ENCODE measurements at places on chromosomes 5 and 9.

DNA sequence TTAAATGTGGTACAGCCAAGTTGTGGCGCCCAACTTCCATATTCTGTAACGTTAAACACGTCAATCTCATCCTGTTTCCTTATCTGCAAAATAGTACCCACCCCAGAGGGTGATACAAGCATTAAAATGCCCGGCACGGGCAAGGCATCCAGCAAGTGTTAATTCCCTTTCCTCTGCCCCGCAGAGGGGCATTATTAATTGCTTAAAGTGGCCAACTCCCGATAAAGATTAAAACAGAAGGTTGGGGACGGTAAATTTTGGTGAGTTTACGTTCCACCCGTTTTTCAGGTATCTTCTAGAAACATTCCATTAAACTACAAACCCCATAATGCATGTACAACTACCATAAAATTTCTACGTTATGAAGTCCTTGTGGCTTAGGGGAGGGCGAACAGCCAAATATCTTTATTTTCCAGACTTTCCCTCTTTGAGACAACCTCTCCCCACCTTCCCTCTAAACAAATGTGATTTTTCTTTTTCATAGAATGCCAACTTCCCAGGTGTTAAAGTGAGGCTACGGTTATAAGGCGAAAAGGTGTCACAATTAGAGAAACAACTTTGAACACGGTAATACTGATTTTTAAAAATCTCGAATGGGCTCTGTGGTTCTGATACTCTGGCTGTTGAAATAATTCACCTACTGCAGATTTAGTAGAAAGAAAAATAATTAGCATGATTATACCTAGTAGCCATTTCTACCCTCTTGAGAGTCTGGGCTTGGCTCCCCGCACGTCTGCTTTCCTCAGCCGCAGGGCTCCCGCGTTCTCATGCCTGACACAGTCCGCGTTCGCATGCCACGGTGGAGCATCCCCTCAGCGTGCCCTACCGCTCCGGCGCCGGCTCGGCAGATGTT is 1.2 kb upstream of the GPBP1 start:
- DNase-seq, result no peak

- peak; percentile 79 for DNase-seq
Measured at GRCh38 chr9:106738109-106738508, 124.9 kb upstream of the ZNF462 start.

GRCh38 chr5:157143127-157143971 is 684 bp upstream of the MED7 start:
- peak; percentile 53 for DNase-seq

GRCh38 chr5:160118349-160119141 is 705 bp downstream of the PWWP2A start:
- peak; percentile 35 for DNase-seq

- no peak for DNase-seq
Measured at GRCh38 chr5:377326-377981, 55.9 kb downstream of the AHRR start.

DNA sequence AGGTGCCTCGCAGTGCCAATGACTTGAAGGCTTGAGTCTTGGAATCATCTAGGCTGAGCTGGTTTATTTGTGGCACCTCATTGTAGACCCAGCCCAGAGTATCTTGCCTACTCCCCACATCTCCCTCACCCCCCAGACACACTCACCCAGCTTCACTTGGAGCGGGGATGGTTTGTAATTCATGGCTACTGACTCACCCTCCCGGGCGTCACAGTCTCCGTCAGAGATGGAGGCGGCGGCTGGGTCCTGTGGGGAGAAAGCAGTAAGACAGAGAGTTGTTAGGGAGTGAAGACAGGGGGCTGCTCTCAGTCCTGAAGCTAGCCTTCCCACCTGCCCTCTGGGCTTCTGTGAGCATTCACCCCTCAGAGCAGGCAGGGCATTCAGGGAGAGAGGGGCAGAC is 29.0 kb upstream of the MYORG start:
- no peak for DNase-seq

DNA sequence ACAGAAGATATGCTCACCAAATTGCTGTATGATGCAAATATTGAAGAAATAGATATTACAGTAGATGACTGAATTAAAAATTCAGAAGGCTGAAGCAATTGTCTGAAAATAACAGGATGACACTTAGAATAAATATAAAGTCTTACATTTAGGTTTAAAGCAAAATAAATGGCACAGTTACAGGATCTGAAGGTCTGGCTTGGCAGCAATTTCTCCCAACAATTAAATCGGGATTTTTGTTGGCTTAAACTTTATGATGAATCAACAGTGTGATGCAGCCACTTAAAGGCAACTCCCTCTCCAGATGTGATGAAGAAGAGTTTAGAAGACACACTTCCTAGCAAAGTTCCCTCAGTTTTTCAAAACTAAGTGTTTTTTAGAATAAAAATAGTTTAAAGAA is 80.5 kb downstream of the NREP start:
- DNase-seq, result no peak

DNA sequence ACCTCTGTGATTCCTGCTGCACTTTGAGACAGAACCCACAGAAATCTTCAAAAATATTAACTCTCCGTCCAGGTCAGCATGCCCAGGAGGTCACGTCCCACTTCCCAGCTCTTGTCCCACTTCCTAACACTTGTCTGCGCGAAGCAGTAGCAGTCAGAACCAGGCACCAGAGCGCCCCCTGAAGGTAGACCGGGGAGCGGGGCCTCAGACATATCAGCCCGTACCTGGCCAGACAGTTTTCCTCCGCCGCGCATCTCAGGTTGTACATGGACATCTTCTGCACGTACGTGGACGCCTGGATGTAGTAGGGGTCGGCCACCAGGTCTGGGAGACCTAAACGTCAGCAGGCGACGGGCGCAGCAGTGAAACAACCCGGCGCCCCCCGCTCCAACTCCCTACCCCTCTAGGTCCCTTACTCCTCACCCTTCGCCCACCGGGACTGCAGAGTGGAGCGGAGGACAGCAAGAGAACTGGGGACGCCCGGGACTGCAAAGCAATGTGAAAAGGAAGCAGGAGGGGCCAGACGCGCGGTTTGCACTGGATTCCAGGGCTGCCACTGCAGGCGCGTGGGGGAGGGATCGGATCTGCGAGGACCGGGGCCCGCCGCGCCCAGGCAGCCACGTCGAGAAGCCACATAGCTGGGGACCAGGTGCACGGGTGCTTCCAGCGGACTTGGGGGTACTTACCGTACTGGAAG is 1.2 kb downstream of the LOX start:
- no peak for DNase-seq

- no peak for DNase-seq
Measured at GRCh38 chr5:127846884-127847283, 143.7 kb downstream of the CCDC192 start.

- no peak for DNase-seq
Measured at GRCh38 chr5:59275510-59276324, 617.8 kb downstream of the PDE4D start.

GRCh38 chr5:103589357-103589756 is 26.8 kb upstream of the NUDT12 start:
- DNase-seq, result no peak

DNA sequence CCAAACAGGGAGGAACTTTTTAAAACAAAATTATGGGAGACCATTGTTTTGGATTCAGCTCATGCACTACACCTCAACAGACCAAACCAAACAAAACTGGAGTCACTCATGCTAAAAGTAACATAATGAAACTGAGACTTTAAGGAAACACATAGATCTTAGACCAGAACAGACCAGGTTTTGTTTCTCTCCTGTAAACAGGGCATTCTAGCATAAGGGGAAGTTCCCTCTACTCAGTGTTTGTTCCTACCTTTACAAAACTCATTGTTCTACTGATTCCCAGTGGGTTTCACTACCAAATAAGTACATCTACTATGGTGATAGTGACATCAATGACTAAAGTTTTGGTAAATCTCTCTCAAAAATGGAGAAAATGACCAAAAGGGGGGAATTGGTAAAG is 1103.6 kb upstream of the EDIL3 start:
- no peak for DNase-seq

DNA sequence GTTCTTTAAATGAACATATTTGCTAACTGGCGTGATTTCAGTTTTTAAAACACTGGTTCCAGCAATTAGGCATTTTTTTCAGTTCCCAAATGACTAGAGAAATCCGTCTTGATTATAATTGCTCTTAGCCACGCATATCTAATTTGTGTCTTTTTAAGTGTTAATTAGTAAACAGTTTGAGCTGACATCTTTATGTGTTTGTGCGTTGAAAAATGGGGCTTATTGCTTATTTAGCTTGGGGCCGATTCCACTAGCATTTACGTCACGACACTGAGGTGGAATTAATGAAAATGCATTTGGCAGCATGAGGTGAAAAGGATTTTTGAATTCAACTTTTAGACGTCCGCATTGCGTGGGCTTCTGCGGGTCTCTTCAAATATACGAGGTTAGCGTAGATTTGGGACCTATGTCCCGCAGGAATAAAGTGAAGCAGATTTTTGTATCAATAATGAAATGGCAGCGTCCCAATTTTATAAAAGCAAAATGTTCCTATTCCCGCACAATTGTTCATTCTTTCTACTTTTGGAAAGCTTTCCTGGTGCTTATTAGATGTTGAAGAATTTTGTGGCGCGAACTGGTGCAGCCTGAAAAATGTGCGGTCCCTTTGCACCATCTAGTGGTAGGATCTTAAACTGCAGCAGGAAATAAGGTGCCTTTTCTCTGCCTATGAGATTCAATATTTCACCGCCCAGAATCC is 122.7 kb upstream of the LMX1B start:
- DNase-seq, result peak; percentile 47

- DNase-seq, result no peak
Measured at GRCh38 chr9:128391956-128392301, 20.8 kb downstream of the URM1 start.

DNA sequence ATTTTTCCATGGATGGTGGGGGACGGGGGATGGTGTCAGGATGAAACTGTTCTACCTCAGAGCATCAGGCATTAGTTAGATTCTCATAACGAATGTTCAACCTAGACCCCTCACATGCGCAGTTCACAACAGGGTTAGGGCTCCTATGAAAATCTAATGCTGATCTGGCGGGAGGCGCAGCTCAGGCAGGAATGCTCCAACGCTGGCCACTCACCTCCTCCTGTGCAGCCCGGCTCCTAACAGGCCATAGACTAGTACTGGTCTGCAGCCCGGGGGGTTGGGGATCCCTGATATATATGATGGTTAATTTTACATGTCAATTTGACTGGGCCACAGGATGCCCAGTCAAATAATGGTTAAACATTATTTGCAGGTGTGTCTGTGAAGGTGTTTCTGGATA is 199.0 kb upstream of the NR4A3 start:
- DNase-seq, result no peak

- no peak for DNase-seq
Measured at GRCh38 chr5:17678751-17679324, 44.6 kb downstream of the TAF11L14 start.

GRCh38 chr9:18821788-18822187 is 211.2 kb downstream of the SAXO1 start:
- no peak for DNase-seq

DNA sequence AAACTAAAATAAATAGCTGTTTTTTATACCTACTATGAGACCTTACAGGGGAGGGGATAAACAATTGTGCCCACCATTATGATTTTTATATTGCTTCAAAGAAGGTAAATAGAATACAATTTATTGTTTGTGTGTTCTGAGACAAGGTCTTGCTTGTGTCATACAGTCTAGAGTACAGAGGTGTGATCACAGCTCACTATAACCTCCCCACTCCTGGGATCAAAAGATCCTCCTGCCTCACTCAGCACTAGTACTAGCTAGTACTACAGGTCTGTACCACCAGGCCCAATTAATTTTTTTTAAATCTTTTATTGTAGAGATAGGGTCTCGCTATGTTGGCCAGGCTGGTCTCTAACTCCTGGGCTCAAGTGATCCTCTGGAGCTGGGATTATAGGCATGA is 11.3 kb downstream of the TLE1 start:
- no peak for DNase-seq

GRCh38 chr5:86858442-86858841 is 240.7 kb downstream of the COX7C start:
- DNase-seq, result no peak

DNA sequence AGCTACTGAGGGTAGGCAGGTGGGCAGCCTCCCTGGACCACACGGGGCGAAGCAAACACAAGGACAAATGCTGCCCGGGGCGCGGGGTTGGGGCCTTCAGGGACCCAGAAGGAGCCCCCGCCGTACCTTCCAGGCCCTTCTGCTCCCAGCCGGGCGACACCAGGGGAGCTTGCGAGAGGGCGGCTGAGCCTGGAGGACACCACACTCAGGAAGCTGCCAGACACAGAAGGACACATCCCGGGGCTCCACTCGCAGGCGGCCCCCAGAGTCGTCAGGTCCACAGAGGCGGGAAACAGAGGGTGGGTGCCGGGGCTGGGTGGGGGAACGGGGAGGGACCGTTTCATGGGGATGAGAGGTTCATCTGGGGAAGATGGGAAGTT is 58.5 kb upstream of the UBAC1 start:
- no peak for DNase-seq

DNA sequence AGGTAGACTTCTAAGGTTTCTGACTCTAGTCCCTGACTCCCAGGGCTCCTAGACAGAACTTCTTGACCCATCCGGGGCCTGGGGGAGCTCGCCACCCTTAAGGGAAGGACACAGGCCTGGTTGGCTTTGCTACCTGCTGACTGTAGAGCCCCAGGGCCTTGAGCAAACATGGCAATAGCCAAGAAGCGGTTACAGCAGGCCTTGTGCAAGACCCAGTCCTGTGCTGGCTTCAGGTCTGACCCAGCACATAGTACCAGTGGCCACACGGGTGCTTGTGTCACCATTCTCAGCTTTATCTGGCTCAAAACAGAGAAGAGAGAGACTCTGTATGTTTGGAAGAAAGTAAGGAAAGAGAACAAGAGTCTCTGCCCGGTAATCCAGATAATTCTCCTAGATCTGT is 41.8 kb downstream of the AP3B1 start:
- DNase-seq, result no peak

- DNase-seq, result no peak
Measured at GRCh38 chr9:35771534-35771933, 17.5 kb upstream of the MSMP start.

DNA sequence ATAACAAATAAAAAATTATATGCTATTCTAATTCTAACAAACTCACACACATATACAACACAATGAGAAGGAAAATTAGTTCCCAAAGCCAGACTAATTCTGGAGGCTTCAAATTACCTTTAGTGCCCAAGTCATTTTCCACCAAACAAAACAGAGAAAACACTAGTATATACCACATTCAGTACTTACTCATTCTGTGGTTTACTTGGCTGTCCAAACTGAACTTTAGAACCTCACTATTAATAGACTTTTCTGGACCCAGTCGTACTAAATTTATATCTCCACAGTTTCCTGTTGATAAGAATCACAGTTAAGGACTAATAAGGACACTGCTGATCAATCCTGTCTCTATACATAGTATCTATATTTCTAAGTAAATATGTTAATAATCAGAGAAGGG is 66.4 kb downstream of the SETX start:
- peak; percentile 18 for DNase-seq

GRCh38 chr5:38379350-38379937 is 121.1 kb downstream of the EGFLAM start:
- DNase-seq, result no peak

- no peak for DNase-seq
Measured at GRCh38 chr5:91224969-91225368, 158.1 kb downstream of the ARRDC3 start.

- DNase-seq, result no peak
Measured at GRCh38 chr5:120848883-120849282, 384.8 kb downstream of the PRR16 start.
